ENCODE measurements at places on chromosomes 3 and 15.

DNA sequence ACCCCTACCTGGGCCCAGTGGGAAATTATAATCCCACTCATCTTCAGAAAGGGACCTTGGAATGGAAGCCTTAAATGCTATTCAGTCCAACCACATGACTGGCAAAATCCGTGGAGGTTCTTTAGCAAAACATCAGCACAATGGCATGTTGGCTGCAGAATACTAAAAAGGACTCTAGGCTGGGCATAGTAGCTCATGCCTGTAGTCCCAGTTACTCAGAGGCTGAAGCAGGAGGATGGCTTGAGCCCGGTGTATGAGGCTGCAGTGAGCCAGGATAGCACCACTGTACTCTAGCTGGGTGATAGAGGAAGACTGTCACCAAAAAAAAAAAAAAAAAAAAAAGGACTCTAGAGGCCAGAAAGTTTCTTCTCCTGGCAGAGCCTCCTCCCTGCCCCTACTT, 60.6 kb upstream of the RYK start:
- DNase-seq = no peak

DNA sequence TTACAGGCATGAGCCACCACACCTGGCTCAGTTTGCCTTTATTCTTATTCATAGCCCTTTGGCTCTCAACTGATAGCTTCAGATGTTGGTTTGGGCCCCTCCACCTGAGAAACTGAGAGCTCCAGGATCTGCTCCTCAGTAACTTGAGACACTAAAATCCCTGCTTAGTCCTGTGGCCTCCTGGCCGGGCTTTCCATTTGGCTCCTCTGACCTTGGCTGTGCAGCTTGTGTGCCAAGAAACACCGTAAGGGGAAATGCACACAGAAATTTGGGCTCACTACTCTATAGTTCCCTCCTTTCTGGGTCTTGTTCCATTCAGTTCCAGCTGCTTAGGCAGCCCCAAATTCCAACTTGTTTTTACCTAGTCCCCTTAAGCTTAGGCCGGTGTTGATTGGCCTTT, 24.9 kb downstream of the NIPA2 start:
- no peak for DNase-seq

- DNase-seq = no peak
Observed at GRCh38 chr3:190269101-190269500, 53.1 kb downstream of the CLDN1 start.

DNA sequence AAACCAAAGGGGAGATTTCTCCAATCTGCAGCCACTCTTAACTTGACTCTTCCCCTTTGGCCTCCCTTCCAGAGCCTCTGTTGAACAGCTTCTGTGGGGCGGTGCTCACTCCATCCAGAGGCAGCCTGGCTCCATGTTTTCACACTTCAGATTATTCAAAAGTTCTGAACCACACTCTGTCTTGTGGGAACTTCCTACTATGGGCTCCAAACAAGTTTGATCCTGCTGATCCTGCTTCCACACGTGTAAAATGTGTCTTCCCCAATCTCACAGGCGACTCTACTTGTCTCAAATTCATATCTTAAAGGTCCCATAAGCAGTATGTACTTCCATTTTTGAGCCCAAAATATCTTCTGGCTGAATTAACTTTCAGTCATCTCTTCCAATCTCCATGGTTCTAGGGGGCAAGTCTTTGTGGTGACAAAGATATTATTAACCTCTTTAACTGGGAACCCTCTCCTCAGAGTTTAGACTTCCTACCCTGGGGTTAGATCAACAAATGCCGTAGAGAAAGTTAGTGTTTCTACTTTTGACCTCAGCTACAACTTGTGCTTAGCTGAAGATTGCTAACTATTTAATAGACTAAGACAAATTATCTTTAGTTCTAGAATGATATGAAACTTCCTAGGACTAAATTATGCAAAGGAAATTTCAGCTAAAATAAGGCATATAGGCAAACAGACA, 176.3 kb upstream of the BCL6 start:
- peak; percentile 27 for DNase-seq

DNA sequence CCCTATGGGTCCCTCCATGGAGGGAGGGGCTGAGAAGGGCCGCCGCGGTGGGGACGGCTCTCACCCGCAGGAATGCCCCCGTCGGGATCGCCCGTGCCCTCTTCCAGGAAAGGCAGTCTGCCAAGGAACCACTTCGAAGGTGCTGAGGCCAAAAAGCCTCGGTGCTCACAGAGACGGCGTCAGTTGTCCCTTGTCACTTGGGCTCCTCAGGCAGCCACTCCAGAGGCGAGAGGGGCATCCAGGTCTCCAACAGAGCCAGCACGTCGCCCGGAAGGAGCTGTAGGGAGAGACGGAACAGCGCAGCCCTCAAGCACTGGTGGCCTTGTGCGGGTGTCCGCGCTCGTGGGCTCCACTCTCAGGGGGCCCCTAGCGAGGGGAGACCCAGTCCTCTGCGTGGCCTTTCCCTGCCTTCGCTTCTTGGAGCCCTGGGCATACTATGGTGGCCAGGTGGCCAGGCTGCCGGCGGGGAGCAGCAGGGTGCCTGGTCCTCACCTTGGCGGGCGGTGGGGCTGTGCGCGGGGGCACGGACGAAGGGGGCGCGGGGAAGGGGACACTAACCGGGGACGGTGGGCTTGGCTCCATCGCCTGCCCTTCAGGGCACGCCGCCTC, 994 bp downstream of the MESP1 start:
- DNase-seq = peak; percentile 5

DNA sequence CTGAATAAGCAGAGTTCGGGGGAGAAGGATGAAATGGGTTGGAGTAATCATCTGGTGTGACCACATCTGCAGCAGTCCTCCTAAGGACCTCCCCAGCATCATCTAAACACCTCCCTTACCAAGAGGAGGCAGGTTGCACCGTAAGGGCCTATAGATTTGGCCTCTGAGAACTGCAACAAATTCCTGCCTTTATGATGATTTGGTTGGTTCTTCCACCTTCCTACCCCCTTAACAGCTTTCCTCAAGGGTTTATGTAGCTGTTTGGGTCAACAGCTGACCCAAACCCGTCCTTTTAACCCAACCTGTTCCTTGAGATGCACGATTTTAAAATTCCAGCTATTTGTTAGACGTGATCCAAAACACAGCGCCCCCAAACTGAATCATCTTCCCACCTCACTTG, 58.2 kb downstream of the AAGAB start:
- no peak for DNase-seq

DNA sequence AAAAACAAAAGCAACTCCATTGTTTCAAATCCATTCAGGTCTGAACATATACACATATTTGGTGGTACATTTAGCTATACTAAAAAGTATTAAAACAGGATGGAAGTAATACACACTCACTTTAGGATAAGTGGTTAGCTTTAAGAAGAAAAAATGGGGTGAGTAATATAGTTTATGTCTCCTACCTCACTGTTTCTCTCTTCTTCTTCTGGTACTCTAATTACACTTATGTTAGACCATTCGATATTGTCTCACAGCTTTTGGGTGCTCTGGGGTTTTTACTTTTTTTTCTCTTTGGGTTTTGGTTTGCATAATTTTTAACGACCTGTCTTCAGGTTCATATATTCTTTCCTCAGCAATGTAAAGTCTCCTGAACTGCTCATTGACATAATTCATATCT, 75.4 kb upstream of the AKAP13 start:
- DNase-seq = no peak

GRCh38 chr15:35107122-35107521, 22.0 kb upstream of the NANOGP8 start:
- DNase-seq = no peak

DNA sequence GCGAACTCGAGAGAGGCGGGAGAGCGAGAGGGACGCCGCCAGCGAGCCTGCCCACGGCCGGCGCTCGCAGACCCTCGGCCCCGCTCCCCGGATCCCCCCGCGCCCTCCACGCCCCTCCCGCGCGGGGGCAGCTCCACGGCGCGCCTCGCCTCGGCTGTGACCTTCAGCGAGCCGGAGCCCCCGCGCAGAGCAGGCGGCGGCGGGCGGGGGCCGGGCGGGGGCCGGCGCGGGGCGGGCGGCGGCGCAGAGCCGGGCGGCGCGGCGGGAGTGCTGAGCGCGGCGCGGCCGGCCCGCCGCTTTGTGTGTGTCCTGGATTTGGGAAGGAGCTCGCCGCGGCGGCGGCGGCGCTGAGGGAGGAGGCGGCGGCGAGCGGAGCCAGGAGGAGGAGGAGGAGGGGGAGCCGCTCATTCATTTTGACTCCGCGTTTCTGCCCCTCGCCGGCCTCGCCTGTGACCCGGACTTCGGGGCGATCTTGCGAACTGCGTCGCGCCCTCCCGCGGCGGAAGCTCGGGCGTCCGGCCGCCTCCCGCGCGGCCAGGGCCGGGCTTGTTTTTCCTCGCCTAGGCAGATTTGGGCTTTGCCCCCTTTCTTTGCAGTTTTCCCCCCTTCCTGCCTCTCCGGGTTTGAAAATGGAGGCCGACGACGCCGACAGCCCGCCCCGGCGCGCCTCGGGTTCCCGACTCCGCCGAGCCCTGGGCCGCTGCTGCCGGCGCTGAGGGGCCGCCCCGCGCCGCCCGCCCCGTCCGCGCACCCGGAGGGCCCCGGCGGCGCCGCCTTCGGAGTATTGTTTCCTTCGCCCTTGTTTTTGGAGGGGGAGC, 524 bp downstream of the IGF1R start:
- DNase-seq = peak; percentile 30

DNA sequence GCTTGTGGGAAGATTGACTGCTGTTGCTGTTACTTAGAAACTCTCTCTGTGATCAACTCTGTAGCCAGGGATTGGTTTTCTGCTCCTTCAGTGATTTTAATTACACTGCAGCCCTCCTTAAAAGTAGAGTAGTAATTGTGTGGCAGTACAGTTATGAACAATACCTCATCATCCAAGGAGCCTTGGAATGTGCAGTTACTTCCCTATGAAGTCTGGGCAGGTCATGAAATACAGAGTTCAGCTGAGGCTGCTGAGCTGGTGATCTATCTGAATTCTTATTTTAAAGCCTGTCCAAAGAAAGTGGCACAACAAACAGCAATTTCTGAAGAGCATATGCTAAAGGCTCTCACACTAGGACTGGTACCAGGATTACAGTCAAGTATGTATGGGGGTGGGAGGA, 37.4 kb upstream of the MRPL3 start:
- DNase-seq = no peak

DNA sequence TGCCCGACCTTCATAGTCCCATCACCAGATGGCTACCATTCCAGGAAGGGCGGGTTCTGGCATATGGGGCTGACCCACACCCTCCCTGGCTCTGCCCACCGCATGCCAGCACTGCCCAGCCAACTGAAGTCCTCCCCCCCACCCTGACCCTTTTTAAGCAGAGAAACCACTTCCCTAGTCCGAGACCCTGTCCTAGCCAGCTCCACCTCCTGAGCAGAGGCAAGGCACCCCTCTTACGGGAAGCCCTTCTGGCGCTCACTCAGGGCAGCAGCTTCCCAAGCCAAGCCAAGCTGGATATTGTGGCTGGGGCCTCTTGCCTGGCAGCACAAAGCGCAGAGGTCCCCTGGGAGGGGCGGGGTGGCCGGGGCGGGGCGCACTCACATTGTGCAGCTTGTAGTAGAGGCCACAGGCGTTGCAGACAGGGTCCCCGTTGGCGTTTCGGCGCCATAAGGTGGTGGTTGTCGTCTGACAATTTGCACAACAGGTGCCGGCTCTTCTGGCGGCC, 11.5 kb downstream of the GATA2 start:
- no peak for DNase-seq

- no peak for DNase-seq
Observed at GRCh38 chr3:196292286-196292923, 4.9 kb upstream of the PCYT1A start.

GRCh38 chr3:137582484-137582883, 181.6 kb upstream of the SOX14 start:
- no peak for DNase-seq

GRCh38 chr3:106013971-106014370, 145.2 kb upstream of the CBLB start:
- peak; percentile 91 for DNase-seq

DNA sequence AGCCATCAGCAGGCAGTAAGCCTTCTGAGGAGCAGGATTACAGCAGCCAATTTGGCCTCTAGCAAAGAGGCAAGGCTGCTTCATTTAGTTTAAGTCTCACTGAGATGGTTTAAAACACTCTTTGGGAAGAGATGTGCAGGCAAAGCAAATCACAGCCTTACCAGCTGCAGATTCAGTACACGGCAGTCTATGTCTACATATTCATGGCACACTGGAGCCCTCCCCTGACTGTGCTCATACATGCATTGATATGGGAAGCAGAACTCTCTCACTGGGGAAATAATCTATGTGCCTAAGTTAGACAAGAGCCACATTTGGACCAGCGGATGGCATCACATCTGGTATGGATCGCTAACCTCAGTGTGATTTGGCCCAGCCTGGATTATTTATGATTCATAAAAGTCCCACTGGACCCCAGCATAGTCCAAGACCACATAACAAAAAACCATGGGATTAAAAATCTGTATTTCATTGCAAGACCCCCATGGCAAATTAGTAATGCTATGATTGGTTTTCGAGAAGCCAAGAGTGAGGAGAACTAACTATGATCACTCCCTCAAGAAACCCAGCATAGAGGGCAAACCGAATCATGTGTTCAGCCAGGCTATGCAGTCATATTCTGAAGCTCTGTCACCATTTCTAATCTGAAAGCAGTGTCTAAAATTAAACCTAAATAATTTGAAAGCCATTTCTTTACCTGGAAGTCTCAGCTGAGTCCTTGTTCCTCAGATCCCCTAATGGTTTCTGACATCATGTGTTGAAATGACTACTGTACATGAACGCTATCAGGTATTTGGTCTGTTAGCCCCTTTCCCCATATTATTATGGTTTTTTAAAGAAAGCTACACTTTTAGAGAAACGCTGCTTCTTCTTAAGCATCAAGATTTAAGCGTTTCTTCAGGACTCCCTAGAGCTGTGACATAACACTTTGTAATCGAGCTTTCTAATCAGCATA, 1.2 kb downstream of the PRICKLE2 start:
- DNase-seq = no peak
